Pons (tissue), 1 donor: ENCODE measurements at places on chromosomes 1 and 21.

DNA sequence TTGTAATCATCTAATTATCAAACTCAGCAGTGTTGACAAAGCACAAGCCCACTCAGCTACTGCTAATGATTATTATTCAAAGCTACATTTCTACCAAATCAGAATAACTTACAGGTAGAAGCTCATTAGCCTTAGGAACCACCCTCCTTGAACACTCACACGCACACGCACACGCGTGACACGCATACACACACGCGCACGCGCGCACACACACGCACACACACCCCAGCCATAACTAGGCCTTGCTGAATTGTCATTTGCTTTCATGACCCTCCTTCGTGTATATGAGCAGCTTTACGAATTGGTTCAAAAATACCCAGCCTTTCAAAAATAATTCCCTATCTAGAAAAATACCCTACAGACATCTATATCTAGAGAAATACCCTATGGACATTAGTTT, 195.6 kb downstream of the SMYD3 start:
- DNase-seq, result no peak

GRCh38 chr21:43364851-43365424, 62.0 kb downstream of the SIK1 start:
- no peak for DNase-seq

DNA sequence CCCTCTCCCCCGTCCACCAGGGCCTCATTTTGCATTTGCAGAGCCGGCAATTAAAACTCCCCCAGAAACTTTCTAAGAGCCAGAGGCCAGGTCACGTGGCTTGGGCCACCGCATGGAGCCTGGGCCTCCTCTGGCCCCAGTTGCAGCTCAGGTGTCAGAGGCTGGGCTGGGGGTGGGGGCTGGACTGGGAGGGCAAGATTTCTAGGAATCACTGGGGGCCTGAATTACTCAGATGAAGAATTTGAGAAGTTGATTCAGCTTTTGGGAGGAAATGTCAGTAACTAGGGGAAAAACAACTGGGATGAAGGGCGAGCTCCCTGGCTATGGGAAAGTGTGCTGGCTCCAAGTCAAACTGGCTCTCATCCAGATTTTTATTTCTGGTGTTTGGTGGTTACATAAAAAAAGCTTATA, 151.0 kb downstream of the CDC7 start:
- DNase-seq, result no peak

DNA sequence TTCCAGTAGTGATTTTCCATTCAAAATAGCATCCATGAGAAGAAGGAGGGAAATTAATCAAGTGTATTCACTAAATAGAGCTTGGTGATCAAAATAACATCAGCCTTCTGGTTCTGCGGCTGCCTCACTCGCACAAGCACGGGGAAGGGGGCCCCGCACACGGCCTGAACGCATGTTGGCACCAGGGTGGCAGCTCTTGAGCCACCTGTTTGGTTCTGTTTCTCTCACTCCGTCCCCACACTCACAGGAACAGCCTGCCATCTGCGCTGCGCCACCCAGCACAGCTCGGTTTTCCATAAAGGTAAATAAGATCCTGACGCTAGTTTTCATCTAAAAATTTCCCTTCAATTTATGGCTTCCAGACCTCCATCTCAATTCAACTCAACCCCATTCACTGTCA, 49.4 kb downstream of the TIAM1 start:
- DNase-seq, result no peak

DNA sequence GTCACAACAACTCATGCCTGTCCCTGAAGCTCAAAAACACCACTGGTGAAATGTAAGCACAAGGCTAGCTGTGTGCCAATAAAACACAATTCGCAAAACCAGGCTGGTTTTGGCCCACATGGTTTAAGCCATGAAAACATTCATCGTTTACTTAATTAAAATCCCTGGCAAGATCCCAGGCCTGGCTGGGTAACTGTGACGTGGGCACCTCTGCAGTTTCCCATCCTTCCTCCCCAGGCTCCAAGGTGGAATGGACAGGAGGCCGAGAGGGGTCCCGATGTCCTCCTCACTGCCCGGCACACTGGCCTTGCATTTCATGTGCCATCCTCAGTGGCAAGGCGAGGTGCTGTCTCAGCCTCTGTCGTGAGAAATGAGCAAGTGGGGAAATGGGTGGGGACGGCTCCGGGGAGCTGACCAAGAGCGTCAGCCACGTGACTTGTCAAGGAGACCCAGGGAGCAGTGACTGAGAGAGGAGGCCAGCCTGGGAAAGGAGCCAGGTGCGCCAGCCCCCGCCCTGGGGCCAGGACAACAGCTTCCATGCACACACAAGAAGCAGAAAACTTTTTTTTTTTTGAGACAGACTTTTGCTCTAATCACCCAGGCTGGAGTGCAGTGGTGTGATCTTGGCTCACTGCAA, 153.1 kb upstream of the RAB4A start:
- DNase-seq, result no peak

- no peak for DNase-seq
These were observed at the start of gene LRRC3 for GRCh38 chr21:44454747-44455523. Gene LRRC3 (plus strand): TSS chr21:44455510. CDS start chr21:44456645, 1,135 bp downstream.

- no peak for DNase-seq
These were observed 3.7 kb downstream of the LYPLAL1 start for GRCh38 chr1:219177363-219177762.

DNA sequence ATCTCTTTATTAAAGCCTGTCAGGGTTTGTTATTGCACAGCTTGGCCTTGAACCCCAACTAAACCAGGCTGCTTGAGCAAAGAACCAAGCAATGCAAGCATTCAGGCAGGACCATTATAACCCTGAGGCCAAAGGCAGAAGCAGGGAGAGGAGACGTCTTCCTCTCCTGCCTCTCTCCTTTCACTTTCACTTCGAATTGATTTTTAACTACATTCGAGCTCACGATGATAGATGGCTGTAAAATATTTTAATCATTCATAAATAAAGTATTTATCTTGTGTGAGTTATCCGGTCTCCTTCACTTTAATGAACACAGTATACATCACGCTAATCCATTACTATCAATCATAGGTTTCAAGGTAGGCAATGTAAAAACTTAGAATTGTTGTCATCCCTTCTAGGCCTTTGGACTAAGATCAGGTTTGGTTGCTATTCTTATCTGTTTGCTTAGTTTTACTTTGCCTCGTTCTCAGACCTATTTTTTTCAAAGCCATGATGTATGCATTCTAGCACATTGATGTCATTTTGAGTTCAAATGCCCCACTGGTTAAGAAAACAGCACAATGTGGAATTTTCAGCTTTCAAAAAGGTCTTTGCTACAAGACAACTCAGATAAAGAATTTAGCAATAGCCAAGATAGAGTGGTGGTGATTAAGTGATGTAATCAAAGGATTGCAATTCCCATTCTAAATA, 480.2 kb upstream of the RUNX1 start:
- DNase-seq, result peak; percentile 19

DNA sequence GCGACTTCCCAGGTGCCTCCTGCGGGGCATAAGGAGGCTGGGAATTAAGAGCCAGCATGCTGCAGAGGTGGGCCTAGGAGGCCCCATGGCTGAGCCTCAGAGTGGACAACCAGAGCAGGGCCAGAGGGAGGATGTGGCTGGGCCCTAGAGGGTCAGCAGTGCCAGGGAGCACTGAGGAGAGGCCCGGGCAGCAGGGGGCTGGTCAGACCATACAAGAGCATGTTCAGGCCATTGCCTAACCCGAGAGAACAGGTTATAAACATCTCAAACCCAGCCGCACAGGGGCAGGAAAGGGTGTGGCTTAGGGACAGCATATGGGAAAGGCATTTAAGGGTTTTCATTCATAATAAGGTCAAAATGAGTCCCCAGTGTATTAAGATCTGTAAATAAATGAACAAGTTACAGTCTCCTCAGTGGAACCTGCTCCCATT, 51.1 kb downstream of the IER5 start:
- DNase-seq, result no peak

GRCh38 chr1:180964595-180964994, 51.9 kb downstream of the KIAA1614 start:
- no peak for DNase-seq

DNA sequence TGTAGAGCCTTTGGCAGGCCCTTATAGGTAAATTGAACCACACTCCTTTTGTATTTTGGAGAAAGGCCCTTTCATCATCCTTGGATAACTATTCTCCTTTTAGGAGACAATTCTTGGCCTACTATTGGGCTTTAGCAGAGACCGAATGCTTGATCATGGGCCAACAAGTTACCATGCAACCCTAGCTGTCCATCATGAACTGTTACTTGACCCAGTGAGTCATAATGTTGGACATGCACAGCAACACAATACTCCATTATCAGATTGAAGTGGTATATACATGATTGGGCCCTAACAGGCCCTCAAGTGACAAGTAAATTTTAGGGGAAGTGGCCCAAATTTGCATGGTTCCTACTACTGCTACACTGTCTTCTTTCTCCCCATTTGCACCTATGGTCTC, 84.4 kb downstream of the CATSPERE start:
- no peak for DNase-seq

DNA sequence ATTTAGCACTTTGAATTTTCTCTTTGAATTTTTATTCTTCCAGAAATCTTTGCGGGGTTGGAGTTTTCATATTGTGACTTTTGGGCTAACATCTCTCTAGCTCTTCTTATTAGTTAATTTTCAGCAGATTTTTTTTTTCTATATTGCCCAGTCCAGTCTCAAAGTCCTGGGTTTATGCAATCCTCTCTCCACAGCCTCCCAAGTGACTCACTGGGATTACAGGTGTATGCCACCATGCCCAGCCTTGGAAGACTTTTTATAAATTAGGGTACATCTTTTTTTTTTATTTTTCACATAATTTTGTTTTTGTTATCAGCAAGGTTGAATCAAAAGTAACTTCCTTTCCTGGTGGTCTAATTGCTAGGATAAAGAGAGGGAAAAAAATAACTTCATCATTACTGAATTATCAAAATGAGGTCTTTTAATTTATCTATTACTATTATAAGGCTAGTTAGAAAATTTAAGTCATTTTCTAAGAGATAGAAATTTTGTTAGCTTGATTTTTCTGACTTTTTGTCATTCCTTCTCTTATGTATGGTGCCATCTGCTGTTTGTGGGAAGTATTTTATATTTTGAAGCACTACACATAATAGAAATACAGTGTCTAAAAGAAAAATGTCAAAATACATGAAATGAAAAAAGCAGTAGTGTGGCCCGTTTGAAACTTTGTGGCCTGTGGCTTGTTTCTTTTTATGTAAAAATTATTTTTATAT, 273.4 kb upstream of the CACYBP start:
- peak; percentile 69 for DNase-seq

DNA sequence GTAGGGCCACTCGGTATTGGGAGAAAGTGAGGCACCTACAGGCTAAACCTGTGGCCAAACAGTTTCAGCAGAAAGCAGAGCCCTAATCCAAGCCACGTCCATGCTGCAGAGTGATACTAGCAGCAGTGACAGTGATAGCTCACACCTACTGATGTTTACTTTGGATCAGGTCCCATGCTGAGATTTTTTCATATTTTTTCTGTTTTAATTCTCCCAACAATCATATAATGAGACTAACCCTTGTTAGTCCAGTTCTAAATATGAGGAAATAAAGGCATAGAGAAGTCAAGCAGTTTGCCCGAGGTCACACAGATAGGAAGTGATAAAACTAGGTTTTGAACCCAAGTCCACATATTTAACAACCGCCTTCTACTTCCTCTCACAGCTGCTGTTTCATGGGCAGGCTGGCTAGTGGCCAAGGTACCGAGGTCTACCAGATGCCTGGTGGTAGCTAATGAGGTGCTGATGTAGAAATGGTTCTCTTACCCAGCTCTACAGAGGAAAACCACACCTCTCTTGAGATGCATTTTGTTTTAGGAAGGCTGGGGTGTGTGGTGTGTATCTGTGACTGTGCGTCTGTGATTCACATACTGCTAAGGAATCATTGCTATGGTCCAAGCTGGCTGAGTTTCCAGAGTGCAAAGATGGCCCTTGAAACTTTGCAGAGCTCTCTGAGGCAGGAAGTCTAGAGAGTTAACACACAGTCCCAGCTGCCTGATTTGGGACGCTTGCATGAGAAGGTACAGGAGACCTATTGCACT, 80.3 kb upstream of the ARTN start:
- peak; percentile 32 for DNase-seq

- no peak for DNase-seq
These were observed 341.0 kb upstream of the USP24 start for GRCh38 chr1:55555956-55556725.

GRCh38 chr1:40399984-40400704, 26.6 kb downstream of the SMAP2 start:
- DNase-seq, result peak; percentile 63

GRCh38 chr1:31263408-31263807, 23.7 kb upstream of the NKAIN1 start:
- no peak for DNase-seq

DNA sequence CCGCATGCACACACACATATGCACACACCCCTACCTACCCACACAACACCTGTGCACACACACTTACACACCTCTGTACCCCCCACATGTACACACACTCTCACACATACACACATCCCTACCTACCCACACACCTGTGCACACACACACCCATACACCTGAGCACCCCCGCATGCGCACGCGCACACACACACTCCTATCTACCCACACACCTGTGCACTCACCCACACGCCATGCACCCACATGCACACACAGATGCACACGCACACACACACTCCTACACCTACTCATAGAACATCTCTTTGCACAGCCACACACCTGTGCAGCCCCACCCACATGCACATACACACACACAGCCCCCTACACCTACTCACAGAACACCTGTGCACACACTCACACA, 15.5 kb upstream of the PADI2 start:
- no peak for DNase-seq

GRCh38 chr1:245001252-245001651, 136.9 kb upstream of the HNRNPU start:
- no peak for DNase-seq

DNA sequence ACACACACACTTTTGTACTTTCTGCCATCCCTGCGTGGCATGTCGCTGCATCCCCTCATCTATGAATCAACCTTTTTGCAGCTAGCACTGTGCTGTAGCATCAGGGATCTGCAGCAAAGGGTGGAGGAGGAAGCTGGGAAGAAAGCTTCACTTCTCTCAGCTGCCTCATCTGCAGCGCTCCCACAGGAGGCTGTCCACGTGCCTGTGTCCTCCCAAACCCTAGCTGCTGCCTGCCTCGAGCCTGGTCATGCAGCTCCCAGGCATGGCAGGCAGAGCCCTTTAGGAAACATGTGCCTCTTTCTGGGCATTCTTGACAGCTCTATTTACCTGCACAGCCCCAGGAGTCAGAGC, 262.1 kb upstream of the SGIP1 start:
- peak; percentile 69 for DNase-seq

- DNase-seq, result no peak
These were observed 222.0 kb downstream of the OMA1 start for GRCh38 chr1:58324558-58324957.

GRCh38 chr1:154881820-154882535, 11.9 kb upstream of the KCNN3 start:
- DNase-seq, result no peak
